Activated CD4-positive, CD25-positive, alpha-beta regulatory T cell treated with anti-CD3 and anti-CD28 coated beads, Interleukin-2, amount 50 U/mL, for 72 hours (primary cell): ENCODE measurements at places on chromosomes 12 and 14.

- DNase-seq = no peak
Observed at GRCh38 chr12:92926549-92926948, 2.5 kb downstream of the EEA1 start.

GRCh38 chr12:13165617-13166041 is 30.9 kb upstream of the EMP1 start:
- peak; percentile 71 for DNase-seq

GRCh38 chr12:112017041-112017440 is 3.8 kb downstream of the ERP29 start:
- DNase-seq = no peak

- DNase-seq = no peak
Observed at GRCh38 chr14:103872481-103873113, 25.2 kb upstream of the PPP1R13B start.

DNA sequence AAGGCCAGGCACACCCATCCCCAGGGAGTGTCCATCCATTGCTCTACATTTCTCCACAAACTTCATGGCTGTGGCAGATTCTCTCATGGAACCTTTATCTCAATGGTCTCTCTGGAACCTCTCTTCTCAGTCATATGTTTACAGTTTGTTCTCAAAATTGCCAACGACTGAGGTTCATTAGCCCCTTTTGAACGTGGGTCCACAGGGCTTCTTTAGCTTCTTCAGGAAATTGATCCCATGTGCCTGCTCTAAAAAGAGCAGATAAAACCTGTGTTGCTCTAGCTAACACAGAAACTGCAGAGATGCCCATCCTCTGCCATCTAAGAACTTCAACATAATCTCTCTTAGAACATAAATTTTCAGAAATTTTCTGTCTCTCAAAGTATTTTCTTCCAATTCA is at the start of gene OR6C4:
Gene OR6C4, plus strand, starts transcription at position 301 of the 400 bp plus-strand sequence. CDS start 1,625 bp downstream, outside the sequence.
- DNase-seq = no peak

- no peak for DNase-seq
Observed at GRCh38 chr12:93005928-93006392, 76.9 kb upstream of the EEA1 start.

GRCh38 chr12:52213564-52214420 is 19.3 kb upstream of the KRT7 start:
- peak; percentile 67 for DNase-seq

- DNase-seq = no peak
Observed at GRCh38 chr12:54383041-54383609, 1.4 kb downstream of the ZNF385A start.

DNA sequence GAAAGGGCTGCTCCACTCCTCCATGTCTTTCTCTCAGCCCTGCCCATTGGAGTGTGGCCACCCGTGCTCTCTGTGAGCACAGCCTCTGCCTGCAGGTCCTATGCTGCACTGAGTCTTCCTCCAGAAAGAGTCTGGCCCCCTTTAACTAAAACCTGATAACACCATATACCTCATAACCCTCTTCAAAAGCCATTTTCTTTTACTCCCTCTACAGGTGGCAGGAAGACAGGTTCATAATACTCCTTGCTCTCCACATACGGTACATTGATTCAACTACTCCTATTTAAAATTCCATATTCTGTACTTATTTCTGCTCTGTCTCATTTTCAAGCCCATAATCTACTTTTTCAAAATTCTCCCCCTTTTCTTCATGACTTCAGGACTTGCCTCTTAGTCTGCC is 144.0 kb downstream of the HELB start:
- DNase-seq = no peak

- DNase-seq = no peak
Observed at GRCh38 chr14:59254911-59255545, 66.6 kb downstream of the DAAM1 start.

- no peak for DNase-seq
Observed at GRCh38 chr12:5954661-5955060, 9.6 kb upstream of the ANO2 start.

- no peak for DNase-seq
Observed at GRCh38 chr14:77006132-77006531, 22.4 kb downstream of the IRF2BPL start.

- DNase-seq = no peak
Observed at GRCh38 chr14:37673439-37673838, 78.0 kb downstream of the TTC6 start.

DNA sequence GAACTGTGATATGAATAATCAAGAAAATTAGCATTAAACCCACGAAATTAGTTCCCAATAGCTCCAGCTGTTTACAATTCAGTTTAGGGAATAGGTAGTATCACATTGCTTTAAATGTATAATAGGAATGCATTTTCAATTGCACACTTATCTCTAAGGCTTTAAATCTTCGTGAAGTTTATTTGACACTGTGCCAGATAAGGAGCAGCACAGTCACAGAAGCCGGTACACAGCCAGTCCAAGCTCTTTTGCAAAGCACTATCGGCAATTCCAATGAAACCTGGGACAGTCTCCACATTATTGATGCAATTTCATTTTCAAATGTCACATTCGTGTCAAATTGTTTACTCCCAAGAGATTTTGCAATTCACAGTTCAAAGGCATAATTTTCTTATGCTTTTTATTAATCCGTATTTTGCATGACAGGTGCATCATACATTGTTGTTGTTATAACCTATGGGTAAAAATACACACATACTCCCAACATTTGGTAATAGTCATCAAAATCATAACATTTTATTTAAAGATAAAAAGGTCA is 602.8 kb downstream of the RPS29 start:
- no peak for DNase-seq

- DNase-seq = no peak
Observed at GRCh38 chr12:95884998-95885397, 26.2 kb downstream of the SNRPF start.

- DNase-seq = peak; percentile 53
Observed at GRCh38 chr14:93962701-93963601, 13.4 kb downstream of the ASB2 start.

DNA sequence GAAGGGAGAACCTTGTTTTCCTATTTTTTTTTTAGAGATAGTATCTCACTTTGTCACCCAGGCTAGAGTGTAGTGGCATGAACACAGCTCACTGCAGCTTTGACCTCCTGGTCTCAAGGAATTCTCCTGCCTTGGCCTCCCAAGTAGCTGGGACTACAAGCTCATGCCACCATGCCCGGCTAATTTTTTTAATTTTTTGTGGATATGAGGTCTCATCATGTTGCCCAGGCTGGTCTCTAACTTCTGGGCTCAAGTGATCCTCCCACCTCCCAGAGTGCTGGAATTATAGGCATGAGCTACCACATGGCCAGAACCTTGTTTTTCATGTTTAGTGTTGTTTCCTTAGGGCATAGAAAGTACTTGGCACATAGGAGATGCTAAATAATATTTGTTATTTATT is 13.5 kb downstream of the MANSC1 start:
- DNase-seq = no peak

DNA sequence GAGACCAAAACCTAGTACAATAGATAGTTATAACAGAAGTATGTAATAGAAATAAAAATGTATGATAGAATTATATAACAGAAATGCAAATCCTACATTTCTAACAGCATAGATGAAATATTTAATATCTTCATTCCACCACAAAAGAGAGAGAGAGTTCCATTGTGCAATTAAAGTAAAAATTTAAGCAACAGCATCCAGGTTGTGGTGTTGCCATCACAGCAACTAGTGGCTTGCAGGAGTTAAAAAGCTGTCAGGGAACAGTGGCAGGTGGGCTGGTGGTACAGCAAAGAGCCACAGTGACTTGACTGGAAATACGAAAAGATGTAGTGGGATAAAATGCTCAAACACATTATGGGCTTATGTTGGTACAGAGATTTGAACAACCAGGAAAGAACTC is 57.1 kb upstream of the MDM1 start:
- DNase-seq = no peak

DNA sequence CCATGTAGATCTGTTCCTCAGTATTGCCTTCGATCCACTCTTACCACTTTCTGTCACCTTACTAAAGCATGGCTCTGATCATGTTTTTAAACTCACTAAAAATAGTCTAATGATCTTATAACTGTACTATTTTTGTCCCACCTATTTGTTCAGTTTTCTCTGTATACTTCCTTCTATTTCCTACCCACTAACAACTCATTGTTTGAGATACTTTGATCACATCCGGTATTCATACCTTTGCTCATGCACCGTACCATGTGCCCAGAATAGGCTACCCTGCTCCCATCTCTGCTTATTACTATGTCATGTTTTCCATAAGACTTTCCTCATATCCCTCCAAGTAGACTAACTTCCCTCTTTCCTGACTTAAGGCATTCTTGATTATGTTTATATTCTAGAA is 128.6 kb downstream of the MED13L start:
- DNase-seq = no peak
